NCI-H774 (cell line): ENCODE measurements at places on chromosomes 6 and 20.

DNA sequence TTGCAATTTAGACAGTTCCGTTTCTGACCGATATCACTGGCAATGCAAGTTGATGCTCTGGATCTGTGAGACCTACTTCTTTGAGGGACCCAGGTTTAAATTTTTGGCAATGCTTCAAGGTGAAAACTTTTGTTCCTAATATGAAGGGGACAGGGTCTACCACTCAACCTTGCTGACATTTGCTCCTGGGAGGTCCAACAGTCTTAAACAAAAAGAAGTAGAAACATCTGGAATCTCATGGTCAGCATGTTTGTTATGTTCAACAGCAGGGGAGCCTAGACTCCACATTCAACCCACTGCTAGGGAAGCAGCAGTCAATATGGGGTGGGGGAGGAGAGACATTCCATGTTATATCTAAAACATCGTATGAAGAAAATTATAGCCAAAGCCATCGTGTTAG, 196.4 kb downstream of the SIM1 start:
- no peak for DNase-seq

DNA sequence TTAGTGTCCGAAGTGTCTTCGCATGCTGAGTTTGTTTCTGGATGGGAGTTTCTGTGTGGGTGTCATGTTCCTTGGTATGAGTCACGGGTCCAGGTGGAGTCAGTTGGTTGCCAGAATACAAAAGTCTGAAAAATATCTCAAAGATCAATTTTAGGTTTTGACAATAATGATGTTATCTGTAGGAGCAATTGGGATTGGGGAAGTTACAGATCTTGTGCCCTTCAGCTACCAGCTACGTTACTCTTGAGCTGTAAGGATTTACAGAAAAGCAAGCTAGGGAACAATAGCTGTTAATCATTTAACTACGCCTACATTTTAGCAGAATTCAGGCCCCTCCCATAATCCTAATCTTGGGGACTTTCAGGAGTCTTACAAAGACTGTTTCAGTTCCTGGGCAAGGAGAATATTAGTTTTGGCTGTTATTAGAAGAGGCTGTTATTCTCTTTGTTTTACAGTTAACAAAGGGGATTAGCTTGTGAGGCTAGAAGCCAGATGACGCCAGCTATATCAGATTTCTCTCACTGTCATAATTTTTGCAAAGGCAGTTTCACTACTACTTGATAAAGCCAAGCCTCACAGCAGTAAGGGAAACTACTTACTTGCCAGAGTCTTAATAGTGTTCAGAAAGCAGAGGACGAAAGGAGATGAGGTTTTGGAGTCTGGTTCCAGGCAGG, 15.4 kb upstream of the SLC22A16 start:
- no peak for DNase-seq

GRCh38 chr6:126724821-126725220, 384.9 kb downstream of the CENPW start:
- no peak for DNase-seq

- DNase-seq = no peak
Observed at GRCh38 chr20:40896814-40897700, 131.6 kb upstream of the TOP1 start.

- no peak for DNase-seq
Observed at GRCh38 chr20:58308680-58309527, 611 bp upstream of the RAB22A start.

DNA sequence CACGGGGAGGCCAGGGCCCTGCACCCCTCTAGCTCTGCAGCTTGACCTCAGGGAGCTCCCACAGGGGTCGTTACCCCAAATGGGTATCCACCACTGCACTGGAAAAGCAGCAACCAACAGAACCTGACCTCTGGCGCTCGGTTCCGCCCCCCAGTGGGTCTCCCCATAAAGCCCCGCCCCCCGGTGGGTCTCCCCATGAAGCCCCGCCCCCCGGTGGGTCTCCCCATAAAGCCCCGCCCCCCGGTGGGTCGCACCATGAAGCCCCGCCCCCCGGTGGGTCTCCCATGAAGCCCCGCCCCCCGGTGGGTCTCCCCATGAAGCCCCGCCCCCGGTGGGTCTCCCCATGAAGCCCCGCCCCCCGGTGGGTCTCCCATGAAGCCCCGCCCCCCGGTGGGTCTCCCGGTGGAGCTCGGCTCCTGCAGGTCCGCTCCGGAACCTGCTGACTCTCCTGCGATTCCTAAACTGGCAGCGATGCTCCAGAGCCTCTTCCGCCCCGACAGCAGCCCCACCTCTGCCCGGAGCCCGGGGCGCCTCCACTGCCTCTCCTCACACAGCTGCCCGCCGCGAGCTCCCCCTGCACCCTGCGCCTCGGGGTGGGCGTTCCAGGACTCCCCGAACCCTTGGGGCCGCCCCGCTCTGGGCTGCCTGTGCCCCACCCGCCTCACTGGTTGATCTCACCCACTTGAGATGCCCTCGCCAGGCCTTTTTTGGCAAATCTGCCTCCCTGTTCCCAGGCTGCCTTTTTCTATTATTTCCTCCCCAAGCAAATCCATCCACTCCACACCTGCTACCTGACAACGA, 12.1 kb downstream of the SLC2A4RG start:
- no peak for DNase-seq

DNA sequence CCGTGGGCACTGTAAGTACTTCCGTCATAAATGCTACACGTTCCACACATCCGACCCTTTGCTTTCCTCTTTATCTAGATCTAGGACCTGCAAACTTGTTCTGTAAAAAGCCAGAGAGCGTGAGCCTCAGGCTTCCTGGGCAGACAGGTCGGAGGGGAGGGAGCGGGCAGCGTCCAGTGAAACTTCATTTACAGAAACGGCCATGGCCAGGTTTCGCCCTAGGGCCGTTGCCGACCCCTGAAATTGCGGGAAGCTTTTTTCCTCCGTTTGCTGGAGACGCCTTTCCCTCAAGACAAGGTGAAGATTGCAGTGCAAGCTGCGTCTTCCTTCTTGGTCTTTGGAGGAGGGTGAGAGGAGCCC, 155.4 kb downstream of the DLL1 start:
- DNase-seq = no peak

- DNase-seq = no peak
Observed at GRCh38 chr6:45946887-45947286, 68.8 kb downstream of the CLIC5 start.

DNA sequence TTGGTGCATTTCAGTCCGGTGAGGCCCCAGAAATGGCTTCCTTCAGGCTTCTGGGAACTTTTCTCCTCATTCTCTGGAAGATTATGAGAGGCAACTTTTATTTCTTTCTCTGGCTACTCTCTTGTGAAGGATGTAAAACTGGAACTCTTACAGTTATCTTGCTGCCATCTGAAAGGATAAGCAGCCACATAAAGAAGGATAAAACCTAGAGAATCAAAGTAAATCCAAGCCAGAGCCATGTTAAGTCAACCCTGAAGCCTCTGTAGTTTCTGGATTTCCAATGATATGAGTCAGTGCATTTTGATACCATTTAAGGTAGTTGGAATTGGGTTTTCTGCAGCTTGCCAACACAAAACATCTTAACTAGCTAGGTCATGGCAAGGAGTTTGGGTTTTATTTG, 123.6 kb downstream of the MEI4 start:
- no peak for DNase-seq

GRCh38 chr6:16819752-16820151, 58.5 kb upstream of the ATXN1 start:
- no peak for DNase-seq

GRCh38 chr6:43924222-43924702, 154.3 kb downstream of the VEGFA start:
- DNase-seq = no peak

- DNase-seq = no peak
Observed at GRCh38 chr6:3162067-3162497, 4.7 kb upstream of the TUBB2A start.

- no peak for DNase-seq
Observed at GRCh38 chr6:22110061-22110460, 186.8 kb downstream of the PRL start.

DNA sequence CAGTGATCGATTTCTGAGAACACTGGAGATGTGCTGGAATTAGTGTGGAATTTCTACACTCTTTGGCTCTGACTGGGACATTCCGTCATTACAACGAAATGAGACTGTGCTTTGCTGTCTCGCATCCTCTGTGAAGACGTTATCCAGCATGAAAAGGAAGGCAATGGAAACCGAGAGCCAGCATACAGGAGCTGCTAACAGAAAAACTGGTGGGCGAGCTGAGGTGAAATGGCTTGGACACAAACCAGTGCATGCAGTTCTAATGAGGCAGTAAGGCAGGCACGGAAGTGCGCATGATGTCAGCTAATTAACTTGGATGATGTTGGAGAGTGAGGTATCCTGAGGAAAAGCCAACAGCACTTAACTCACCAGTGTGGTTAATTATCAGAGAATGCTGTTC, 202.8 kb upstream of the AGPAT4 start:
- no peak for DNase-seq

- DNase-seq = no peak
Observed at GRCh38 chr20:62267543-62267942, 29.2 kb downstream of the OSBPL2 start.

- no peak for DNase-seq
Observed at GRCh38 chr6:19287928-19288327, 549.2 kb upstream of the ID4 start.

GRCh38 chr20:13322621-13323020, 101.5 kb downstream of the ISM1 start:
- DNase-seq = no peak

DNA sequence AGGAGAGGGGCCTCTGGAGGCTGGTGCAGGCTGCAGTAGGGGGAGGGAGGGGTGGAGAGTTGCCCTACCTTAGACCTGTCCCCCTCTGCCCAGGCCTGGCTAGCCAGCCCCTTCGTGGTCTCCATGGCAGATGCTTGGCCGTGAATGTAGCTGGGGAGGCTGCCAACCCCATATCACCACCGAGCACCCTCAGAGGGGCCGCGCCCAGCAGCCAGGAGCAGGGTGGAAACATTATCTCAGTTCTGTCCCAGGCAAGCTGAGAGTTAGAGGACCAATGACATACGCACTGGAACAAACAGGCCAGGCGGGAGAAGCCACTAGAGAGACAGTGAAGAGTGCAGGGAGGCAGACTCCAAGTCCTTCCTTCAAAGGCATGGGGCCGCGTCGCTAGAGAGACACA, 66.5 kb downstream of the LRFN2 start:
- no peak for DNase-seq

DNA sequence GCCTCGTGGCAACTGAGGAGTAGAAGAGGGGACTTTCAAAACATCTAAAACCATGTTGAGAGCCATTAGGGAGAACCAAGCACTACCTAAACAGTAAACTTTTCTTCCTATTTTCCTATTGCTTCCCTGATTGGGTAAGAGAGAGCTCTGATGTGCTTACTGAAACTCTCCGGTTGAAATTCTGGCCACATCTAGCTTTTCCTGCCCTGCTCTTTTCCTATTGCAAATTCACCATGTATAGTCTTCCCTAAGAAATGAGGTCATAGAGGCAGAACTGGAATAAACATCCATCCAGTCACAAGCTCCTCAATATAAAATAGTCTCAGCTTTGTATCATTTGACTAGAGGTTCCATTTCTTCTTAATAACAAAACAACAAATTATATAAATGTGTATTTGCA, 199.5 kb upstream of the CNR1 start:
- DNase-seq = no peak

- no peak for DNase-seq
Observed at GRCh38 chr6:130288065-130288464, 65.3 kb upstream of the SAMD3 start.

GRCh38 chr6:107275330-107275865, 160.1 kb upstream of the BEND3 start:
- peak; percentile 35 for DNase-seq

- DNase-seq = no peak
Observed at GRCh38 chr6:32774426-32774825, 11.1 kb upstream of the HLA-DQB2 start.

DNA sequence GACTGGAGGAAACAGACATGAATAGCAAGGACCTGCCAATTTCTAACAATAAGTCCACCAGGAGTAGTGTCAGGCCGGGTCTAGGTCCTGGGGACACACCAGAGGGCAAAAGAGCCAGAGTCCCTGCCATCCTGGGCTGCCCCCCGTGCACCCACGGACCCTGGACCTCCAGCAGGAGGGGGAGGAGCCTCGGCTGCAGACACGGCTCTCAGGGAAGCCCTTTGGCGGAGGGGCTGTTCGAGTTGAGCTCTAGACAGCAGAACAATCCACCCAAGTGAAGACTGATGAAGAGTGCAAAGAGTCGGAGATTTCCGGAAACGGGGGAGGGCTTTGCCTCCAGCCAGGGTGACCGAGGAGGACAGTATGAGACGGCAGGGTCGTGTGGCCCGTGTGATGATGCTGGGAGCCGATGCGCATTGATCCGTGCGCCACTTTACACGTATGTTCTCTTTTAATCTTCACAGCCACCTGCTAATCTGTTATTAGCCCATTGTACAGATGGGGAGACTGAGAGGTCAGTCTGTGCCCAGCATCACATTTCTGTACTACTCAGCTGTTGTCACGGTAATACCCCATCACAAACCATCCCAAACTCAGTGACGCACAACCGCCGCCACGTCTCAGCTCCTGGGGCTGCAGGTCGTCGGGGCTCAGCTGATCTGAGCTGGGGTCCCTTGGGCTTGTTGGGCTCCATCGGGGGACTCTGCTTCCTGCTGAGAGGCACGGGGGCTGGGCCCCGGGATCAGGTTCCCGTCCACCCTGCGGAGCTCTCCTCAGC, 502.0 kb downstream of the PREX1 start:
- DNase-seq = no peak

DNA sequence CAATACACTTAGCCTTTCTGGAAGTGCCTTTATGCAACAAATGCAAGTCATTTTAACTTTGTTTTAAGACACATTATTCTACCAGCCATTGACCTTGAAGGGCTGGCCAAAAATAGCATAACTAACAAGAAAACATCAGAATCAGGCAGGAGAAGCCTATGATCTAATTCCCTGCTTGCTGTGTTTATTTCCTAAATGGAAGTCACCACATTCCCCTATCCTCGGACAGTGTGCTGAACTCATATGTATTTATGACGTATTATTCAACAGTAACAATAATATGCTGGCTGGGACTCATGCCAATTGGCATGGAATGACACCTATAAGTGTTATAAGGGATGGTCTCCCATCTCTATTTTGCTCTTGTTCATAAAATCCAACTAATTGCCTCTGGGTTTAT, 140.7 kb downstream of the MAP3K7 start:
- no peak for DNase-seq

DNA sequence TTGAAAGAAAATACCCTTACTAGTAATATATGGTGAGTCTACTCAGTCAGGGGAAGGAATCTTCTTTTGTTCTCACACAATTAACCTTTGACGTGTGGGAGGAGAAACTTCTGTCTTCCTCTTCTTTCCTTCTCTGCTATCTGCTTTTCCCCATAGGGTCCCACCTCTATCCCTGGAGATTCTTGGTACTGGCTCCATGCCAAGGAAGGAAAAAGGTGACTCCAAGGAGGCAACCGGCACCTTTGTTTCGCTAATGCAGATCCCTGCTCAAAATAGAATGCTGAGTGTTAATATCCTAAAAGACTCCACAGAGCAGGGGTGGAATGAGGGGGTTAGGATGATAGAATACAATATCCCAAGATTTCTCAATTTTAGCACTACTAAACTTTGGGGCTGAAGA, 116.7 kb downstream of the CD164 start:
- no peak for DNase-seq

DNA sequence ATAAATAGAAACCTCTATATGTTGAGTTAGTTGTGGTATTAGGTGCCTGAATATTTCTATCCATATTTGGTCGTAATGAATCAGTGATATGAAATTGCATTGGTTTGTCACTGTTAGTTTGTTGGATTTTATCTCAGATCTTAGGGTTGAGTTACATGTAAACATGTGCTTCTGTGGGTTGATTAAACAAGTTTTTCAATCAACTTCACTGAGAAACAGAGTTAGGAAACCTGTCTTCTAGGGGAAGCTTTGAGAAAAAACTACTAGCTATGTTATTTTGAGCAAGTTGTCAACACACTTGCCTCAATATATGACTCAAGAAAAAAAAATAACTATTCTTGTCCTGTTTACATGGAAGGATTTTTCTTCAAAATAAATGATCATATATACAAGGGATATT, 14.8 kb upstream of the ADGB start:
- no peak for DNase-seq
